ENCODE measurements at places on chromosomes 13 and 19.

GRCh38 chr13:48317511-48318376 lies 14.2 kb downstream of the RB1 start:
- no peak for DNase-seq

- no peak for DNase-seq
Measured at GRCh38 chr13:77033717-77034302, 6.9 kb upstream of the FBXL3 start.

- no peak for DNase-seq
Measured at GRCh38 chr19:11663181-11663591, 65.9 kb downstream of the ZNF627 start.

DNA sequence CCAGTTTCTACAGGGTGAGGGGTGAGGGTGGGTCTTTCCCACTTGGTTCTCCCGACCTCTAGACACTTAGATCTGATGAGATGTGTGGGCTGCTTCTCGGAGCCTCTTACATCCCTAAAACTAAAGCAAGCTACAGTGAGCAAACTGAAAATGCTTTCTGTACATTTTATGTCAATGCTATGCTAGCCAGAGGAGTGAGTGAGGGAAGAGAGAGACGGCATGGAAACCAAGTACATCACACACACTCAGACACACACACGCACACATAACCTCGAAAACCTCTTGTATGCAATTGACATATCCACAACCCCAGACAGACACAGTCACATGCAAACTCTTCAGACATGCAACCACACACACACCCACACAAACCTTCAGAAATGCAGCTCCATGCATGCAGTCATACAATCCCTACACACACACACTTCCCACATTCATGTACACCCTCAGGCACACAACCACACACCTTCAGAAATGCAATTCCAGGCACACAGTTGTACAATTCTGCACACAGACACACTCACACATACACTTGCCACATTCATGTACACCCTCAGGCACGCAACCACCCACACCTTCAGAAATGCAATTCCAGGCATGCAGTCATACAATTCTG lies 1.4 kb downstream of the SLC1A6 start:
- DNase-seq: no peak

- no peak for DNase-seq
Measured at GRCh38 chr13:28128030-28128429, 10.3 kb upstream of the PAN3 start.

GRCh38 chr19:15673176-15673654 lies 328 bp downstream of the CYP4F12 start:
- no peak for DNase-seq

GRCh38 chr13:91347202-91347995 lies at the start of gene MIR17HG:
TSS of gene MIR17HG (plus strand) at chr13:91347687.
- peak; percentile 92 for DNase-seq

DNA sequence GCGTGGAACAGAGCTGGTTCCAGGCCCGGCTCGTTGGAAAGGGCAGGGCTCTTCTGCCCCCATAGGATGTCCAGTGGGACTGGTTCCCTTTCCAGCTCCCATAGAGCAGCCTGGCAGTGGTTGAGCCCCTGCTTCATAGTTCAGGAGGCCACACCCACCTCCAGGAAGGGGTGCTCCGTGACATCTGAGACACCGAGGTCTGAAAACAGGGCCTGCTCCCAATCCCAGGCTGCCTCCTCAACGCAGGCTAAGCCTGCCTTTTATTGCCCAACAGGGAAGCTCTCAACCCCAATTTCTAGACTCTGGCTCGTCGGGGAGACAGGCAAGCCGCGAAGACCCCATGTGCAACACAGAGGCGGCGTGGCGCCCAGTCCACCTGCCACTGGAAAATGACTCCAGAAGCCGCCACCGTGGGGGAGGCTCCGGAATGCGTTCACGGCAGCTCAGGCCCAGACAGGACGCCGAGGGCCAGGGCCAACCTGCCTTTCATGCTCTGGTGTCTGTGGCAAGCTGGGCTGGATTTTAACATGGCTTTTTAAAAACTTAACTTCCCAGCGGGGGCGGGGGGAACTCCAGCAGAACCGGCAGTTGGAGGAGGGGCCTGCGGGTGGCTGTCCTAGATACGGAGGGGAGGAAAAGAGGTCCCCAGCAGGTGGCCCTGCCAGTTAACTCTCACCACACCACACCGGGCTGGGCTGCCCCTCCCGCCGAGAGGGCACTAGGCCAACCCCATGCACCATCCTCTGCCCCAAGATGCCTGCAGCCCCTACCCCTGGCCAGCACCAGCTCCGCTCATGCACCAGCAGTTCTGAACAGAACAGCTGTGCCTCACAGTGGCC lies 17.9 kb upstream of the TINCR start:
- peak; percentile 94 for DNase-seq

- DNase-seq: no peak
Measured at GRCh38 chr13:111120913-111121312, 5.8 kb downstream of the ARHGEF7 start.

- no peak for DNase-seq
Measured at GRCh38 chr13:37148501-37148900, 43.0 kb upstream of the CSNK1A1L start.

- no peak for DNase-seq
Measured at GRCh38 chr19:45251452-45252354, 632 bp downstream of the MARK4 start.

DNA sequence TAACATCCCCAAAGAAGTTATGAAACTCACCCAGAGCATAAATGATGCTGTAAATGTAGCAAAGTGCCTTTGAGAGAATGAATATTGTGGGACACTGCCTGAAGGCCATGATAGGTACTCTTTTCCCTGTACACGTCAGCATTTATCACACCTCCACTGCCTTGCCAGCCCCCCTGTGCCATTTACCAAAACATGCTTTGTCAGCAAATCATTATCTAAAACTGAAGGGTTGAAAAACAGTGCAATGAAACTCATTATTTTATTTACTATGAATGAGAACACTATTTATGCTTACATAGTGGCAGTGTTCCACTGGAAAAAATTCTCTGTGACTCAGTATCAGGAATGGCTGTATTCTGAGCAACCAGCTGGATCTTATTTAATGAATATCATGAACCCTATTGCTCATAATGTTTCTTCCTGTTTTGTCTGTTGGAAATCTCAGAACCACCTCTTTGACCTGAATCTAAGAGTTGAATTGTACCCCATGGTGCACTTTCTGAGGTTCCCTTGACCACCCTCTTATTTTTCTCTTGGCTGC lies 564.1 kb downstream of the DCT start:
- DNase-seq: no peak

GRCh38 chr13:27160657-27161295 lies 10.8 kb downstream of the USP12 start:
- no peak for DNase-seq

- no peak for DNase-seq
Measured at GRCh38 chr19:49968279-49968922, 7.4 kb upstream of the SIGLEC11 start.

DNA sequence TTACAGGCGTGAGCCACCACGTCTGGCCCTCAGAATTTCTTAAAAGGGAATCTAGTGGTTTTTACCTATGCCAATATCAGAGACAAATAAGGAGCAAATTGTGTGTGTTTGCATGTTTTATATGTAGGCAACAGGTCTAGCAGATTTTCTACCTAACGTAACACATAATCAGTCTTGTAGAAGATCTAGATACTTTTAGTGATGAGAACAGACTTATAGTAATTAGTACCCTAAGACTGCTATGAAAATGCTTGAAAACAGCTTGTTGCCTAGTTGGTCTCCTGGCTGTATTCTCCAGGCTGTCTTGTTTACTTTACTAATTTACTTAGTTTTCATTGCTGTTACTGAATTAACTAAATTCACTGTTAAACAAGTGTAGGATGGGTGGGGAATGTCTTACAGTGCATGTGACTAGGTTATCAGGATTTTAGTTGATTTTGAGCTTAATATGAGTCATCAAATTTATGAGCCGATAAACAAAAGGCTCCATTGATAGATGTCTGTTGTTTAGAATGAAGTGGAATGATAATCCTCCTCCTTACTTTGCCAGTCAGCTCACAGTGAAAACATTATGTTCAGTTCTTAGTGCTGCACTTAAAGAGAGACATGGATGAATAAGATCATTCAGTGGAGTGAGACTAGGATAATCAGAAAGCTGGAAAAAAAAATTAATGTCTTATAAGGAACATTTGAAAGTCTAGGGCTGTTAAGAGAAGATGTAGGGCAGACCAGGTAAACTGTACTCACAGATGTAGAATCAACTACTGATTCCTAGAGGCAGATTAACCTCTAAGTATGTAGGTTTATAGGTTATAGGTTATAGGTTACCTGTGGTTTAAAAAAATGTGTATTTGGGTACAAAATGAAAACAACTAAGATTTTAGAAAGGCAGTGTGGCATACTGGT lies 22.4 kb downstream of the GTF2F2 start:
- DNase-seq: peak; percentile 72

GRCh38 chr13:111282425-111282824 lies 38.0 kb upstream of the TEX29 start:
- no peak for DNase-seq

Measured in hematopoietic multipotent progenitor cell treated with erythropoietin and hydrocortisone succinate and interleukin-3 and kit ligand, for 8 days (in vitro differentiated cells).